ENCODE measurements at places on chromosomes 5 and 9.

DNA sequence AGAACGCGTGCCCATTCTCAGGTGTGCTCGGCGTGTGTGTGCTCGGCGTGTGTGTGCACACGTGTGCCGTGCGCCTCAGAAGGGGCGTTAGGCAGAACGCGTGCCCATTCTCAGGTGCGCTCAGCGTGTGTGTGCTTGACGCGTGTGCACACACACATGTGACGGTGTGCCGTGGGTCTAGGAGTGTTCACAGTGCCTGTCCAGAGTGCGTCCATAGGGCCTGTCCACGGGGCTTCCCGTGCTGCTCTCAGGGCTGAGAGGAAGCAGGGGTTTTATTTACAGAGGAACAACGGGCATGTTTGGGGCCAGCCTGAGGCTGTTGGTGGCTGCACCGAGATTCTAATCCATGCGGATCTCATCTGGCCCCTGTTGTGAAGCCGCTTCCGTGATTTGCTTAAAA, 14.2 kb upstream of the AHRR start:
- no peak for DNase-seq

GRCh38 chr5:123150089-123150488, 61.0 kb downstream of the PRDM6 start:
- no peak for DNase-seq

DNA sequence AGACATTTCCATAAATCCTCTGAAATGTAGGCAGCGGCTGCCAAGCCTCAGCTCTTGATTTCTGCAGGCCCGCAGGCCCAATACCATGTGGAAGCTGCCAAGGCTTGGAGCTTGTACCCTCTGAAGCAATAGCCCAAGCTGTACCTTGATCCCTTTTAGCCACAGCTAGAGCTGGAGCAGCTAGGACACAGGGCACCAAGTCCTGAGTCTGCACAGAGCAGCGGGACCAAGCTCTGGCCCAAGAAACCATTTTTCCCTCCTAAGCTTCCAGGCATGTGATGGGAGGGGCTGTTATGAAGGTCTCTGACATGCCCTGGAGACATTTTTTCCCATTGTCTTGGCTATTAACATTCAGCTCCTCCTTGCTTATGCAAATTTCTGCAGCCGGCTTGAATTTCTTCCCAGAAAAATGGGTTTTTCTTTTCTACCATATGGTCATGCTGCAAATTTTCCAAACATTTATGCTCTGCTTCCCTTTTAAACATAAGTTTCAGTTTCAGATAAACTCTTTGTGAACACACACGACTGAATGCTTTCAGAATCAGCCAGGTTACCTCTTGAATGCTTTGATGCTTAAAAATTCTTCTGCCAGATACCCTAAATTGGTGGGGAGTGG, 14.4 kb upstream of the ZFR start:
- DNase-seq: no peak

DNA sequence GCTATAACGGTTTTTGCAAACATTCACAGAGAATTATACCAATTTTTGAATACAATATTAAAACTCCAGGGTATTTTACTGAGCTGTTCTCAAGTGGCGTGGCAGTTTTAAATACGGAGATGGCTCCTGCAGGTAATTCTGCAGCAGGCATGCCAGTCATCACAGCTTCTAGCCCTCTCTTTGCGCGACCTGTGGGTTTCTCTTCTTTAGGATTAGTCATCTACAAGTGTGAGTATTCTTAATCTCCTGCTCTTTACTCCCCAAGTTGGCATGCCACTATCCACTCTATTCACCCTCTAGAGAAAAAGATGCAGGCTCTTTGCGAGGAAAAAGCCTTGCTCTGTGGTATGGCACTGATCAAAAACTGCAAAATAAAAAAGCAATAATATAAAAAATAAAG, 43.9 kb downstream of the ANKRD31 start:
- DNase-seq: no peak

GRCh38 chr5:172855597-172856292, 21.7 kb downstream of the ERGIC1 start:
- DNase-seq: no peak

DNA sequence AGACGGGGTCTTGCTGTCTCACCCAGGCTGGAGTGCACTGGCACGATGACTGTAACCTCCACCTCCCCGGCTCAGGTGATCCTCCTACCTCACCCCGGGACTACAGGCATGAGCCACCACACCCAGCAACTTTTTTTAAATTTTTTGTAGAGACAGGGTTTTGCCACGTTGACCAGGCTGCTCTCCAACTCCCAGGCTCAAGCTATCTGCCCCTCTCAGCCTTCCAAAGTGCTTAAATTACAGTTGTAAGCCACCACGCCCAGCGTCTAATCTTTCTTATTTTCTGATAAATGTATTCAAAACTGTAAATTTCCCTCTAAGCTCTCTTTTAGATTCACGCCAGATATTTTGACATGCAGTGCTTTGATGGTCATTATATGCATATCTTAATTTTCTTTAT, 10.3 kb downstream of the FRRS1L start:
- DNase-seq: no peak

DNA sequence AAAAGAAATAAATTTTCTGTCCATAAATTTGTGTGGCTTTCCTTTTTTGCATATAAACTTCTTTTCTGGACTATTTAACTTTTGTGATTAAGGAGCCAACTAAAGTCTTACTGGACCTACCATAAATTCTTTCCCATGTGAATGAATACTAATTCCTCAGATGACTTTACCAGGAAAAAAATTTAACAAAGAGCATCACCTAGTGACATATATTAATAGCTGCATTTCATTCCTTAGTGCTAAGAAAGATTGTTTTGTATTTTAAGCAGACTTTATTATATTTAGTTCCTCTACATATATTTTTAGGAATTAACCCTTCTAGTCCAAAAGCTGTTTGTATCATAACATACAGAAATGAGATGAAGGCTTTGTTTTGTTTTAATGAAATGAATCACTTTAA, 64.4 kb downstream of the C9orf85 start:
- DNase-seq: no peak

GRCh38 chr5:179161901-179162300, 101.7 kb downstream of the ZNF354C start:
- no peak for DNase-seq

GRCh38 chr5:126364206-126364902, 58.9 kb upstream of the GRAMD2B start:
- no peak for DNase-seq

DNA sequence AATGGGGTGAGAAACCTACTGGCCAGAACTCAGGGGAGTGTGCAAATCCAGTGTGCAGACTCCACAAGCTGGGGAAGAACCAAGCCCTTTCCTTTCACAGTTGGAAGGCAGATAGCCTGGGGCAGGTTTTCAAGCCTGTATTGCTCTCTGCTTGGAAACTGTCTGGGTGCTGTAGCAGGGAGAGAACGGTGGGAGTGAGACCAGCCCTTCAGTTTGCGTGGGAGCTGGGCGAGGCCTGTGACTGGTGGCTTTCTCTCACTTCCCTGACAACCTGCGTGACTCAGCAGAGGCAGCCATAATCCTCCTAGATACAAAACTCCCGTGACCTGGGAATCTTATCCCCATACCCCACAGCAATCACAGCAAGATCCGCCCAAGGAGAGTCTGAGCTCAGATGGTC, 44.9 kb upstream of the SNCAIP start:
- no peak for DNase-seq

- no peak for DNase-seq
These were observed 277.5 kb upstream of the MVB12B start for GRCh38 chr9:126049088-126049487.

GRCh38 chr5:57940236-57940635, 457.6 kb upstream of the ACTBL2 start:
- no peak for DNase-seq

DNA sequence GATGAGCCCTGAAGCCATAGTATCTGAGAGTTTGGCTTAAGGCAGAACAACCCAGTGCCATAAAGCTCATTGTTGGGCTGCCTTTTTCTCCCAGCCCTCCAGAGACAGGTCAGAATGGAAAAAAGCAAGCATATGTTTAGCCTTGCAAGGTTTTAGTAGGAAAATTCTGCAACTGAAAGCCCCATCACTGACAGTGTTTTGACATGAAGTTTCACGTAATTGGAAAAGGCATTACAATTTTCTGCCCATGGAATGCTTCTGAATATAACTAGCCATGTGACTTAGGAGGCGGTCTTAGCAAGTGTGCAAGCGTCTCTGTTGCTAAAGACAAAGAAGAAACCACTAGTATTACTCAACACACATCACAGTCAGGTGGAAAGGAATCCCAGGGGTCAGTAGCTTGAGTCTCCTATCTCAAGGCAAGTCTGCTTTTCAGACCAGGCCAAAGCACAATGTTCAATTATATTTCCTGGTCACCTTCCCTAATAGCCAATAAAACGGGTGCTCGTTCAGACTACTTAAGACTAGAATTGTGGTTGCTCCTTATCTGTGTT, 117.6 kb downstream of the CARTPT start:
- DNase-seq: no peak

GRCh38 chr9:78130004-78130403, 98.4 kb upstream of the GNAQ start:
- DNase-seq: no peak

DNA sequence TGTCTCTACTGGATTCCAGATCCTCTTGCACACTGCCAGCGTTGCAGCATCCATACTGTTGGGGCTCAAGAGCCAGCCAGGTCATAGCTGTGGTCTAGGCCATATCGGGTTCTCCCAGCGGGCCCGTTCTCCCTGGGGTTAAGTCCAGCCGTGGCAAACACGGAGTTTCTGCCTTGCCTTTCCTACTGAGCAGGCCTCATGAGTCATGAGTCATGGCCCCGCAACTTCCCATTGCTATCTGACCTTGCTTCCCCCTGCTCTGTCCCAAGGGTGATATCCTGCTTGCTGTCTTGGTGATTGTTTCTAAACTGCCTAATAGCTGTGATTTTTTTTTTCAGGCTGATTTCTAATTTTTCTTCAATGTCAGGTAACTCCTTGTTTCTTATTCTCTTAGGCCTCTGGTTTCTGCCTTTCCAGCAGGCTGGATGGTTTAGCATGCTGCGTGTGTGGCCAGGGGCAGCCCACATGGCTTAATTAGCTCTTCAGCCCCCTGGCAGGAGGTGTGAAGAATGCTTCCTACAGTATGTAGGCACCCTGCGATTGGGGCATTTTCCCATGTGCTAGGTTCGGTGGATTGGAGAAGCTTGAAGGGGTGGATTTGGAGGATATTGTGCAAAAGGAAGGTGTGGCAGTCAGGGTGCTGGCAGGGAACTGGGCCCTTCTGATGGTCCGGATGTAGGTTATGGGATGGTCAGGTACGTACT, 18.7 kb downstream of the DAPK1 start:
- DNase-seq: no peak

GRCh38 chr5:54159153-54159892, 151.1 kb downstream of the ARL15 start:
- no peak for DNase-seq

- DNase-seq: no peak
These were observed 906 bp downstream of the SLC25A51 start for GRCh38 chr9:37902796-37903646.

DNA sequence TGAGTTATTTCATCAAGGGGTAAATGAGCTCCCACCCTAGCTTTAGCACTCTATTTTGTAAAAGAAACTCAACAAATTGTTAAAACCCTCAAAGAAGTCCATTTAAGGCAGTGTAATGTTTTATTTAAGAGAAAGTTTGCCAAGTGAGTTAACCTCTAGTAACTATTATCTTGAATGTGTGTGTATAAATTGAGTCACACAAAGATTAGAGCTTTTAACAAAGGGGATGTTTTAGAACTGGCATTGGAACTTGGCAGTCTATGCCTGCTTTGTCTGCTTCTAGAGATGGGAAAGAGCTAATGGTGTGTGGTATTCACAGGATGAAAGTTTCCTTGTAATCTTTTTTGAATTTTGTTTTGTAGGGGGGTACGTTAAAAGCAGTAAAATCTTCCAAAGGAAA, 33.2 kb downstream of the KDM3B start:
- no peak for DNase-seq

DNA sequence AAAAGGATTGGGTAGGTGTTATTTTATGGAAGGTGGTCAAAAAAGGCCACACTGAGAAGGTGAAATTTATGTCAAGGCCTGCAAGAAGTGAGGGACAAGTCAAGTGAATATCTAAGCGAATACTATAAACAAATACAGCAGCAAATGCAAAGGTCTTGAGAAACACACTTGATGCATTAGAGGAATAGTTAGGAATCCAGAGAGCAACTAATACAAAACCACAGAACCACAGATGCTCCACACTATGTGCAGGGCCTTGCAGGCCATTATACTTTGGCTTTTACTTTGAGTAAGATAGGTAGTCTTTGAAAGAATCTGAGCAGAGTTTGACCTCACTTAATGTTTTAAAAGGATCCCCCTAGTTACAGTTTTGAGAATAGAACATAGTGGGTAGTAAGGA, 4.6 kb downstream of the ZNF622 start:
- DNase-seq: no peak

- no peak for DNase-seq
These were observed 183.1 kb upstream of the S1PR3 start for GRCh38 chr9:88808019-88808656.

DNA sequence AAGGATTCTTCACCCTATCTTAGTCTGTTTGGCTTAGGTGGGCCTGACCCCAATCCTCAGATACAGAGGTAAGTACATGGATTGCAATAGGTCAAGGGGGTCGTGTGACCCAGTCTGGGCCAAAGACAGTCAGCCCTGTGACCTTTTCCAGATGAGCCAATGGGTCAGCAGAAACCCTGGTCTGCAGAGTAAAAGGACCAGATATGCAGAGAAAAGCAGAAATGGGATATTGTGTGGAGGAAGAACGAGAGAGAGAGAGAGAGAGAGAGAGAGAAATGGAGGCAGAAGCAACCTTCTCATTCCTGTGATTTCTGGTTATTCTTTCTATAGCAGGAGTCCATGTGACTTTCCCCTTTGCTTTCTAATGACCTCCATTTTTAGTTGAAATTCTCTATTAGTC, 40.4 kb upstream of the CRB2 start:
- no peak for DNase-seq

GRCh38 chr5:43386960-43387362, 25.2 kb downstream of the CCL28 start:
- no peak for DNase-seq

DNA sequence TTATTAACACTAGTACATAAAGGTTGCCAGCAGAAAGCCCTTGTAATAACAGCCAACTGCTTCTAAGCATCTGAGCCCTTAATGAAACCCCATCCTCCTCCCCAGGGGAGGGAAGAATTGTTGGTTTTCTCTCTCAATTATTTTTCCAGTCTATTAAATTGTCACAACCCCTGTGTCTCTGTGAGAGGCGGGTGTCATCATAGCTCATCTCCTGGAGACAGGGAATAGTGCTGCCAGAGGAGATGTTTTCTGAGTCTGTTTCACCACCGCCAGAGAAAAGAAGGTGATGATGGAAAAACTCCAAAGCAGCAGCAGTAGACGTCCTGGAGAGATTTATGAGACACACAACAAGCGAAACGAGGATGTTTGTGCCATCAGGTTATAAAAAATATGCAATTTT, 271.1 kb upstream of the NMUR2 start:
- no peak for DNase-seq

GRCh38 chr5:67149057-67149950, 47.3 kb downstream of the CD180 start:
- DNase-seq: no peak

All from stimulated activated CD8-positive, alpha-beta memory T cell treated with anti-CD3 and anti-CD28 coated beads, Interleukin-4, amount 100 ng/mL, for 1 hour (primary cell).